Right renal pelvis (tissue), 4 donors: ENCODE measurements at places on chromosomes 6 and 20.

- DNase-seq: no peak
Observed at GRCh38 chr20:60236613-60237012, 278.4 kb downstream of the CDH26 start.

GRCh38 chr6:36099869-36100483 is 30.3 kb upstream of the MAPK13 start:
- DNase-seq: no peak

DNA sequence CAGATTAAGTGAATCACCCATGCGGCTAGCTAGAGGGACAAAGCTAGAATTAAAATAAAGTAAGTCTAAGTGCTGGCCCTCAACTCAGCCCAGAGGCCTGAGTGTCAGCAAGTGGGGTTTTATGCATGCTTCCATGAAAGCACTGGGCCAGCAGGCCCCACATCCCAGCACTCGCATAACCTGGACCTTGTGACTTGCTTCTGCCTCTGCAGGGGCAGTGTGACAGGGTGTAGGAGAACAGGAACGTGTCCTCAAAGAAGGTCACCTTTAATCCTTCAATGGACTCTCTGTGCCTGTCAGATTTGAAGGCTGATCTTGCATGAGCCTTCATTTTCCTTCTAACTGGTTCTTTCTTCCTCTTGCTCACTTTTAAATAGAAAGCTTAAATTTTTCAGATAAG is 183.4 kb downstream of the ALDH8A1 start:
- no peak for DNase-seq

GRCh38 chr6:119348748-119349360 is 707 bp downstream of the MAN1A1 start:
- no peak for DNase-seq

DNA sequence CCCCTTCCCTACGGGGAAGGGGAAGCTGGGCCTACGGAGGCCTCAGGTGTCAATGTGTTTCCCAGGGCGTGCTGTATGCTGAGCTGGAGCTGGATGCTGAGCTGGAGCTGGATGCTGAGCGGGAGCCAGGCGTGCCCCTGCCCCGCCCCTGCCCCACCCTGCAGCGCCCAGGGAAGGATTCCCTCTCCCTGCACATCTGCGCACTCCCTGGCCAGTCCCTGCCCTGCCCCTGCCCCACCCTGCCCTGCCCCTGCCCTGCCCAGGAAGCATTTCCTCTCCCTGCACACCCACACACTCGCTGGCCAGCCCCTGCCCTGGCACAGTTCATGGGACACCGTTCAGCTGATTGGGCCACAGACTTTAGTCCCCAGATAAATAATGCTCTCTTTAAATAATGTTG is 196.8 kb downstream of the SMOC2 start:
- no peak for DNase-seq
